ENCODE measurements at places on chromosomes 16 and 17. TPM values are rescaled to one million over a fixed set of nuclear protein-coding genes. Genes with fewer than 3 reads are reported as not detected.

Gene AOC2
- 1.6 TPM for total RNA-seq

Gene FAM20A
- total RNA-seq = not detected

- no peak overlapping the region for H3K4me3 ChIP-seq
- peaks cover 2% of the 10 kb centered on the region for H3K27me3 ChIP-seq
- H3K36me3 ChIP-seq = no peaks in the 10 kb centered on the region
- DNase-seq = peak; percentile 54
Observed at GRCh38 chr17:65173284-65173793, 36.2 kb downstream of the RGS9 start.

DNA sequence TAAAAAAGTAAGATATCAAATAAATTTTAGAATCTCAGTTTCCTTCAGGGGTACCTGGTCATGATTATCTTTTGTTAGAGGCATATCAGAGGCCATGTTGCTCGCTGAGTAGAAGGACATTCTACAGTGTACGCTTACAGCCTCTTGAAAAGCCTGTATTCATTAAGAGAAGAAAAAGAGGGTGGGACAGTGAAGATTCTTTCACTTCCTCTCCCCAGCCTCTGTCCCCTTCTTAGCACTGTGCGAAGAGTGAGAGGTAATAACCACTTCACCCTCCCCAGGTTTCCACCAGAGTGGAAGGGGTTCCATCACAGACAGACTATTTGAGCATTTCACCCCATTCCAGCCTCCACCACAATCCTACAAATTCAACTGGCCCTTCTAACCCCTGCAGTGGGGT is 4.8 kb upstream of the LPO start:
- no peak for DNase-seq
- no peaks in the 10 kb centered on the region for H3K36me3 ChIP-seq
- H3K4me1 ChIP-seq = no peaks in the 10 kb centered on the region
- H3K27me3 ChIP-seq = peaks cover 22% of the 10 kb centered on the region

Gene KRT26
- total RNA-seq = not detected
